Anterior cingulate cortex (tissue), 58 donors: ENCODE measurements at places on chromosomes 4 and X.
A peak's percentile ranks its signal among the peaks of the same experiment; 100 is the strongest.

DNA sequence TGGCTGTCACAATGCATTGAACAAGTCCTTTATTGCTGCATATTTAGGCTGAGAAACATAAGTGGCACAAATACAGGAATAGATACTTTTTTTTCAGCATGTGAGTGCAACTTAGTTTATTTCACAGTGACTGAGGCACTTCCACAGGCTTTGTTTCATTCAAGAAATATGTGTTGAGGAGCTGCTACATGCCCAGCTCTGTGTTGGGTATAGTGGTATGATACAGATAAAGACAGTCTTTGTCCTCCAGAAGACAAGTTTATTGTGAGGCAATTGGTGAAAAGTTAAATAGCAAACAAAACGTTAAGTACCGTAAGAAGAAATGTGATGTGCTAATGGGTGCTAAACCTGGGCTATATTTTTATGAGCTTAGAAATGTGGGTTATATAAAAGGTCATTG, 186.4 kb downstream of the SPRY1 start:
- DNase-seq: no peak

GRCh38 chr4:31923634-31924033, 1203.5 kb downstream of the PCDH7 start:
- no peak for DNase-seq

- no peak for DNase-seq
These were observed 26.4 kb upstream of the TMPRSS11B start for GRCh38 chr4:68271851-68272357.

DNA sequence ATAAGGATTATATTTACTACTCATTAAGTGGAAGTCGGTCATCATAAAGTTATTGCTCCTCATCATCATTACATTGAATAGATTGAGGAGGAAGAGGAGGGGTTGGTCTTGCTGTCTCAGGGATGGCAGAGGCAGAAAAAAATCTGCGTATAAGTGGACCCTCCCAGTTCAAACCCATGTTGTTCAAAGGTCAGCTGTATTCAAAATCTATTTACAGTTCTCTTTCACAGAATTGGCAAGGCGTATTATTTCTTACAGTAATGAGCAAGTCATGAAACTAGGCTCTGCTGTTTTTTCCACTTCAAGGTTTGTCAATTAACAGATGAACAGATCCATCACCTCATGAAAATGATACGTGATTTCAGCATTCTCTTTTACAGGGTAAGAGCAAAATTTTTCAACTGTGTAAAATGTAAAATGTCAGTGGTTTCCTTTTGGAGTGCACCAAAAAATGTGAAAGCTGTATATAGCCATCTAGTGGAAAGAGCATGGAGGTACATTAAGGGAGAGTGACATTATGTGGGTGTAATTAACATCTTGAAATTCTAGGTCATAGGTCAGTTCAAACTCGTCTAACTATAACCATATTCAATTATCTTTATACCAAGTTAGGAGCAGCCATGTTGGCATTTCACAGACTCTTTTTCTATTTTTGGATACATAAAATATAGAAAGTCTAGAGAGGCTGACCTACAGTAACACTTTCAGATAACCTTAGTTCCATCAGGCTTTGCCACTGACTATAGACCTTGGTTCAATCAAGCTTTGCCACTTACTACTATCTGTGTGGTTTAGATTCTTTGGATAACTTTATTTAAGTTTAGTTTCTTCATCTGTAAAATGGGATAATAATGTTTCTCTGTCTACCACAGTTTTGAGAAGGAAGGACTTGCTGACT, 30.1 kb downstream of the NEIL3 start:
- DNase-seq: no peak

GRCh38 chrX:638482-639131, 8.0 kb downstream of the SHOX start:
- no peak for DNase-seq

DNA sequence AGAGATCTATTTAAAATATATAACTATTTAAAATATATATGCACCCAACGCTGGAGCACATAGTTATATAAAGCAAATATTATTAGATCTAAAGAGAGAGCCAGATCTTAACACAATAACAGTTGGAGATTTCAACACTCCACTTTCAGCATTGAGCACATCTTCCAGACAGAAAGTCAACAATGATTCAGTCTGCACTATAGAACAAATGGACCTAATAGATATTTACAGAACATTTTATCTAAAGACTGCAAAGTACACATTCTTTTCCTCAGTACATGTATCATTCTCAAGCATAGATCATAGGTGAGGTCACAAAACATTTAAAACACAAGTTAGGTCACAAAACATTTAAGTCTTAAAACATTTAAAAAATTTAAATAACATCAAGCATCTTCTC, 36.4 kb downstream of the NLRP2B start:
- no peak for DNase-seq

DNA sequence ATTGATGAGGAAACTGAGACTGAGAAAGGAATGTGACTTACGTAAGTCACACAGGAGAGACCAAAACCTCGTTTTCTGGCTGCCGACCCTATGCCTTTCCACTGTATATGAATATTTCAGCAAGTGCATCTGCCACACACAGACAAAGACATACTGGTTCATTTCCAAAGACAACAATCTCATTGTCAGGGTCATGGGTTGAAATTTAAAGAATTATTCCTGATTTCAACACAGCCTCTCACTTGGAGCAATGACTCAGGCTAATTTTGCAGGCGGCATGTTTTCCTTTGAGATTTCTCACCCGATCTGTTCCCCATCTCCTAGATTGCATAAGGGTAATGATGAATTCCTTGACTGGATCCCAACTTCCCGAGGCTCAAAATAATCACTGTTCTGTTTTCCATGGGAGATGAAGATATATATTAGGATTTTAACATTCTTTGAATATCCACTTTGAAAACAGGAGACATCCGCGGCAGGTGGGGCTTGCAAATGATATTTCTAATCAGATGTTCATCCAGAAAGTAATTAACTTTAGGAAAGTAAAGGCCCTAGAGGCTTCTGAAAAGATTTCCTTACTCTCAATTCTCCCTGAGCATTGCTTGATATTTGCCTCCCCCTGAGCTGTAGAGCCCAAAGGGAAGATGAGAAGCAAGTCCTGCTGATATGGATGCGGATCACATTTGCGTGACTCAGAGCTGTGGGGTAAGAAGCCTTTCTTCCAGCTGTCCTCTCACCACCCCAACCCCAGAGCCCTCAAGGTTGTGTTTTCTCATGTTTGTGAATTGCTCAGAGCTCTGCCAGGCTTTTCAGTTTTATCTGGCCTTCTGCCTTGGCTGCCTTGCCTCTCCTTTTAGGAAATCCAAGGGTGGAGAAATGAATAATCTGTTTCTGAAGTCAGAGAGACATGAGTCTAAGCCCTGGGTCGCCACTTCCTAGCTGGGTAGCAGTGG, 361.1 kb upstream of the BOD1L1 start:
- DNase-seq: no peak

DNA sequence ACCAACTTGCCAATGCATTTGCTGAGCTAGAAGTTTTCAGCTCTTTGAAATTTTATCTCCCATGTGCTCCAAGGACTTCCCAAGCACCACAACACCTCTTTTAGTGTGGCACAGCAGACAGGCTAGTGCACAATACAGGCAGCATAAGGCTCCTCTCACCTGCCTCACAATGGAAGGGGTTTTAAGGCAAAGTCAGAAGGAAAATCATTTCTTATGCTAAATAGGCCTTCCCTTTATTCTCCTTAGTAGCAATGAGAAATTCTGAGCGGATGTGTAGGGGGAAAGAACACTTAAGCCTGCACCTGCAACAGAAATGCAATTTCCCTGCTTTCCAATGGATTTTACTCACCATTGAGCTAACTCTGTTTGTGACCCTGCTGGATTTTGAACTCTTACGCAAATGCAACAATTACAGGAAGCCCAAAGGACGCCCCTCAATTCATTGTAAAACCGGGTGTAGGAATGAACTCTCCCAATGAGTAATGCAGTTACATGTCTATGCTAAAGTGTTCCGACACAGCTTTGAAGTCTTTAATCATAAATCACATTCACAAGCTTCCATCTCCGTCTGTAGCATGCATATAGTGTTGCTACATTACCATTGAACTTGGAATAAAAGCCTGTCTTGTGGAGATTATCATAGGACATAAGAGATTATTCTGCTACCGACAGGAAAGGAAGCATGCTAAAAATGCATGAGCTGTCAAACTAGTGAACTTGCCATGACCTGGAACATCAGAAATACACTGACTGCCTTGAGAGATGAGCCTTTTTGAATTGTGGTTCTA, 1084.9 kb downstream of the RPA4 start:
- DNase-seq: no peak

DNA sequence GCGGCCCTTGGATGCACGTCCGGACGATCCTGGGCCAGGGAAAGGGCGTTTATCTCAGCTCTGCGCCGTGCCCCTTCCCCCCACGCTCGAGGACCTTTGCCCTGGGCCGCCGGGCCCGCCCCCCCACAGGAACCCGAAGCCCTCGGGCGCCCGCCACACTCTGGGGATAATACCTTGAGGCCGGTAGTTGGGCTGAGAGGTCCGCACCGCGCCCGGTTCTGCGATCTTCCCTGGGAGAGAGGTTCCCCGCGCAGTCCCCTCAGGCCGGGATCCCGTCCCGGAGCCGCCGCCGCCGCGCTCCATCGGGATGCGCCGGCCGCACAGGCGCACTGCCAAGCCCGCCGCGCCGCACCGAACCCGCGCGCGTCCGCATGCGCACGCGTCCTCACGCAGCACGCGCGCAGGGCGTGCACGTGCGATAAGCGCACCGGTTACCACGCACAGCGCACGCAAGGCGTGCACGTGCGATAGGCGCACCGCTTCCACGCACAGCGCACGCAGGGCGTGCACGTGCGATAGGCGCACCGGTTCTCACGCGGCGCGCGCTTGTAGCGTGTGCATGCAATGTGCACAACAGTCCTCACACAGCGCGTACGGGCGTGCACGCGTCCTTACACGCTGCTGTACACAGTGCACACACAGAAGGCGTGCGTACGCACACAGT, at the start of gene MAP7D2:
Gene MAP7D2 (minus strand): TSS at position 331 of the 664 bp plus-strand sequence. CDS start 28 bp downstream, at position 303.
- peak; percentile 11 for DNase-seq
